ENCODE measurements at places on chromosomes 4 and X. TPM values are rescaled to one million over a fixed set of nuclear protein-coding genes. Genes with fewer than 3 reads are reported as not detected.

DNA sequence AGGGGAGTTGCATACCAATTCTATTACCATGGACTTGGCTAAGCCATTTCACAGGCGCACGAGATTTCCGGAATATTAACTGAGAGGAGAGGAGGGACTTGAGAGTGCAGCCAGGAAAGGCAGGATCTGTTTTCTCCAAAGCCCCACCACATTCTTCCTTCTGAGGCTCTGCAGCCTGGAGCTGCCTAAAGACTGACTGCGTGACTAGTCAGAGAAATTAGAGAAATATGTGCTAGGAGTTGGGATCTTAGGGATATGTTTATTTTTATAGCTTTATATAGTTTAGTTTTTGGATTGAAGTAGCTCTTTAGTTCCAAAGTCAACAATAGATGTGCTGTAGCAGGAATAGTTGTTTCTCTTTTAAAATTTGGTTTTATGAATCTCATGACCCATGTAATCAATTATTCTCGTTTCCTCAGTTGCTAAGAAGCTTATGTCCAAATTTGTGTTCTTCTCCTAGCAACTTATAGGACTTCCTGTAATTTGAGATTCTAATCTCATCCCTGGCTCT is 300.1 kb upstream of the DDX53 start:
- peak overlapping the region; percentile 48 for H3K27ac ChIP-seq
- DNase-seq = no peak
- no peaks in the 10 kb centered on the region for H3K36me3 ChIP-seq
- H3K27me3 ChIP-seq = no peaks in the 10 kb centered on the region

DNA sequence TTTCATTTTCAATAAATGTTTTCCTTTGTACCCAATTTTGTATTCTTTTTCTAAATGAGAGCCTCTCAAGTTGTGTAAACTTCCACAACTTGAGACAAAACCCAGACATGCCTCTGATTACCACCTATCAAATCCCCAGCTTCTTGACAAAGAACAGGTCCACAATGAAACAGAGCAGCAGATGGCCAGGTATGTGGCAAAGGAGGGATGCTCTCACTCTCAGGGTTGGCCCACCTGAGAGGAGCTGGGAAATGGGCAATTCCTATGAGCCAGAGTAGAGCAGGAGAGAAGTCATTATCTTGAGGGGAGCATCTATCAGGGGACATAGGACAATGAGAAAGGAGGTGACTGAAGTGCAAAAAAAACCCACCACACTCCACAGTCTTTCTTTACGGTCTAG is 273.5 kb upstream of the FAM241A start:
- no peaks in the 10 kb centered on the region for H3K4me1 ChIP-seq
- H3K27me3 ChIP-seq = no peaks in the 10 kb centered on the region
- DNase-seq = no peak
- no peaks in the 10 kb centered on the region for H3K36me3 ChIP-seq
- no peak overlapping the region for H3K4me3 ChIP-seq

DNA sequence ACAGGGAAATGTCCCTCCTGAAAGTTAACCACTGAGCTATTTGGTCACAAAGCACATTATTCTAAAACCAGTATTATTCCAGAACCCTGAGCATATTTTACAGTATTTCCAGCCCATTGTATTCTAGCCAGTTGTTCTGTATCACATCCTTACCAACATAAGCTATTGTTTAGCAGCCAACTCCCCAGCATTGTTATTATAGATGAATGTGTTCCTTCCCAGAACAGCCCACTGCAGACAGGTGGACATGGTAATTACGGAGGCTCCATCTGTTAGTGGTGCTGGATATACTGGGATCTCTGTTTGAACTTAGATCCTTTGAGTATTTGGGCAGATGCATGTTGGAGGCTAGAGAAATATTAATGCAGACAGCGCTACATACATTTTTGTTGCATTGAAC is 126.1 kb downstream of the MGST2 start:
- H3K36me3 ChIP-seq = no peaks in the 10 kb centered on the region
- peaks cover 22% of the 10 kb centered on the region for H3K4me1 ChIP-seq
- H3K27ac ChIP-seq = no peak overlapping the region
- H3K27me3 ChIP-seq = no peaks in the 10 kb centered on the region
- peak; percentile 7 for DNase-seq

- no peaks in the 10 kb centered on the region for H3K36me3 ChIP-seq
- no peak overlapping the region for H3K27ac ChIP-seq
- no peak for DNase-seq
- no peaks in the 10 kb centered on the region for H3K27me3 ChIP-seq
These were observed 79.9 kb upstream of the MAP3K15 start for GRCh38 chrX:19595043-19595677.

- H3K36me3 ChIP-seq = no peaks in the 10 kb centered on the region
- DNase-seq = no peak
- H3K4me1 ChIP-seq = peaks cover 20% of the 10 kb centered on the region
- no peaks in the 10 kb centered on the region for H3K27me3 ChIP-seq
- H3K4me3 ChIP-seq = no peak overlapping the region
- H3K27ac ChIP-seq = no peak overlapping the region
These were observed 474.7 kb downstream of the SPRY1 start for GRCh38 chr4:123871341-123871740.

GRCh38 chr4:147704846-147705245 is 20.9 kb upstream of the PRMT9 start:
- H3K27me3 ChIP-seq = no peaks in the 10 kb centered on the region
- no peak overlapping the region for H3K4me3 ChIP-seq
- H3K4me1 ChIP-seq = no peaks in the 10 kb centered on the region
- no peak overlapping the region for H3K27ac ChIP-seq
- no peak for DNase-seq

DNA sequence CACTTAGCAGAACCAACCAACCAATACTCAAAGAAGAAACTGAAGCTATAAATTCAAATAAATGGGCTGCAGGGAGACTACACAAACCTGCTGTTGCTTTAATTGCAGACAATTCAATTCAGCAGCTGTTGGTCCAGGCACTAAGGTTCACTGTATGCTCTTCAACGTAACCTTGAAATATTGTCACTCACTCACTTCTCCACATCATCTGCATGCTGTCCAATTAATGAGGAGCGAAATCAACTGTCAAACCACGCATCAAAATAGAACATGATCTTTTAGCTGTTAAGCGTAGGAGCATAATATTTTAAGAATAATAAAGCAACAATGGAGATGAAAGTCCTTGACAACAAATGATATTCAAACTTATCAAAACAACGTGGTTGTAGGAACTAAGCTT is 17.0 kb downstream of the ENOX2 start:
- H3K4me3 ChIP-seq = no peak overlapping the region
- H3K4me1 ChIP-seq = peaks cover 4% of the 10 kb centered on the region
- H3K36me3 ChIP-seq = no peaks in the 10 kb centered on the region
- H3K27me3 ChIP-seq = no peaks in the 10 kb centered on the region

GRCh38 chrX:23959781-23960180 is 52.0 kb downstream of the CXorf58 start:
- no peak overlapping the region for H3K27ac ChIP-seq
- no peak overlapping the region for H3K4me3 ChIP-seq
- H3K36me3 ChIP-seq = no peaks in the 10 kb centered on the region
- H3K27me3 ChIP-seq = no peaks in the 10 kb centered on the region
- no peaks in the 10 kb centered on the region for H3K4me1 ChIP-seq

GRCh38 chrX:17414027-17414658 is 39.1 kb downstream of the NHS start:
- H3K36me3 ChIP-seq = no peaks in the 10 kb centered on the region
- H3K4me3 ChIP-seq = no peak overlapping the region

GRCh38 chr4:8394061-8394519 is 46.4 kb downstream of the ACOX3 start:
- peak overlapping the region; percentile 86 for H3K27ac ChIP-seq
- H3K4me3 ChIP-seq = peak overlapping the region; percentile 20
- H3K4me1 ChIP-seq = peaks cover 37% of the 10 kb centered on the region

GRCh38 chr4:6524436-6524835 is 50.6 kb upstream of the MAN2B2 start:
- H3K4me1 ChIP-seq = no peaks in the 10 kb centered on the region
- no peaks in the 10 kb centered on the region for H3K27me3 ChIP-seq
- H3K4me3 ChIP-seq = no peak overlapping the region
- no peaks in the 10 kb centered on the region for H3K36me3 ChIP-seq
- H3K27ac ChIP-seq = no peak overlapping the region

DNA sequence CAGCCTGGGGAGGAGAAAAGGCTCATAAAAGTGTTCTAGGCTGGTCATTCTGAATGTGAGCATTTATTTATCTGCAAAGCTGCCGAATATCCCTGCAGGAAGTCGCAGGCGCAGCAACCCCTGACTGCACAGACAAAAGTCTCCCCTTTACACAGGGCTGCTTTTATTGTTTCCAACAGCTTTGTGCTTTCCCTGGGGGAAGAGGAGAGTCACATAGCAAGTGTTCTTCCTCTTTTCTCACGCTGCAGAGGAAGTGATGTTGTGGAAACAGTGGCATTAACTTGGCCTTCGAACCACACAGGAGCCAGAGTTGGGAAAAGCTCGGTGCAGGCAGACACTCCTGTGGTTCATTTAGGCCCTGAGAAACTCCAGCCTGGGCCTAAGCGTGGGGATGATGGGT is 81.5 kb upstream of the BCOR start:
- no peaks in the 10 kb centered on the region for H3K27me3 ChIP-seq
- peaks cover 35% of the 10 kb centered on the region for H3K4me1 ChIP-seq
- no peak for DNase-seq
- H3K4me3 ChIP-seq = no peak overlapping the region
- H3K27ac ChIP-seq = no peak overlapping the region

DNA sequence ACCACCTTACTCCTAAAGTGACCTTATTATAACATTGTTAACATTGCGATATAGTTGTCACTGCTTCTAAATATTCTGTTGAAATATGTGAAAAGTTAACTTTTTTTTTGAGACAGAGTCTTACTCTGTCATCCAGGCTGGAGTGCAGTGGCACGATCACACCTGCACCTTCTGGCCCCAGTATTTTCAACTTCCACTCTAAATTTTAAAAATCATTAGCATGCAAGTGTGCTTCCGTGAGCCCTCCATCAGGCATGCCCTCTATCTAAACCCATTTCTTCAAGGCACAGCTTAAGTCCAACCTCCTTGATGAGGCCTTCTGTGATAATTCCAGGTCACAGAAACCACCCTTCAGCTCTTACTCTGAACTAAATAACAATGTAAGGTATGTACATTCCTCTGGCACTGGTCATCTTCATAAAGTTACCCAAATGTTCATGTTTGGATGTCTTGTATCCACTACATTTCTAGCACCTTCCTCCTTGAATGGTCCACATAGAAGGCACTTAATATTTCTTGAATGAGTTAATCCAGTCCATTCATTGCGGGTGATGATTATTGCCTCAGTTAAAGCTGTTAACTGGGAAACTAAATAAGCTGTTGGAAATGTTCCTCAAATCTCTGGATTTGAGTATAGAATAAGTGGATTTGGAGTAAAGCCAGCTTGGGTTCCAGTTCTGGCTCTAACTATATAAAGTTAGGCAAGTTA is 38.6 kb upstream of the TMEM131L start:
- no peaks in the 10 kb centered on the region for H3K4me1 ChIP-seq
- H3K4me3 ChIP-seq = no peak overlapping the region
- no peaks in the 10 kb centered on the region for H3K36me3 ChIP-seq
- peak overlapping the region; percentile 62 for H3K27ac ChIP-seq
- no peaks in the 10 kb centered on the region for H3K27me3 ChIP-seq

- H3K36me3 ChIP-seq = no peaks in the 10 kb centered on the region
- no peak overlapping the region for H3K27ac ChIP-seq
- H3K4me1 ChIP-seq = no peaks in the 10 kb centered on the region
- no peak for DNase-seq
- no peaks in the 10 kb centered on the region for H3K27me3 ChIP-seq
These were observed 31.5 kb upstream of the KLHL2 start for GRCh38 chr4:165175879-165176278.

- H3K27ac ChIP-seq = no peak overlapping the region
- H3K27me3 ChIP-seq = no peaks in the 10 kb centered on the region
- no peak overlapping the region for H3K4me3 ChIP-seq
- no peak for DNase-seq
These were observed 253.4 kb downstream of the TMA16 start for GRCh38 chr4:163747886-163748285.

DNA sequence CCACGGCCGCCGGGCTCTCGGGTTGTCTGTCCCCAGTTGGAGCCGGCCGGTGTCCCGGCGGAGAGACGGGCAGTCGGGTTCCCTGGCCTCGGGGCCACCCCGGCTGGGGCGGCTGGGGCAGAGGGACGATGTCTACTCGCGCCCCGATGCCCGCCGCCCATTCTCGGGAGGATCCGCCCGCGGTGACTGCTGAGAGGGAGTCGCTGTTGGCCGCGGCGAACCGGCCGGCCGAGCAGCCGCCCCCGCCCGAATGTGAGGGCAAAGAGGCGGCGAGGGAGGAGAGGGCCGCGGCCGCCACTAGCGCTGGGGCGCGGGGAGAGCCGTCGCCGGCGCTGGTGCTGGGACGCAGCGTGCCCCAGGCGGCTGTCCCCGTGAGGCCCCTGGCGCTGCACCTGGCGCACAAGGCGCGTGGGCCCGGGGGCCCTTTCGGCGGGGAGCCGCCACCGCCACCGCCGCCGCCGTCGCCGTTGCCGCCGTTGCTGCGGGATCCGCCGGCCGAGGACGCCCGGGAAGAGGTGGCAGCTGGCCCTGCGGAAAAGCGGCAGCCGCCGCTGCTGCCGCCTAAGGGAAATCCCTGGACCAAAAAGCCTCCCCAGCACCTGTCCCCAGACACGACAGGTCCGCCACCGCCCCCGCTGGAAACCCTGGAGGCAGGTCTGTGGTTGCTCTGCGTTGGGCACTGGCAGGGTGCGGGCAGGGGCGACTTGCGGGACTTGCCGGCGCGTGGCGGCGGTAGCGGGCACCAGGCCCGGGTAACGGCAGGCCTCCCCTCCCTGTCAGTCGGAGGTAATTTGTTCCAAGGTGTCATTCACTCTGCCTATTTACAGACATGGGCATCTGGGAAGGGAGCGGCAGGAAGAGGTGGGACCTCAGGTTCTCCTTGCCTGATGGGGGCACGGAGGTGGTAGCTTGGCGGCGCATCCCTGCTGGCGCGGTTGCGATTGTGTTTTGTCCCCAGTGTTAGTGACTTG is 739 bp downstream of the LARP1B start:
- peaks cover 17% of the 10 kb centered on the region for H3K4me1 ChIP-seq
- DNase-seq = peak; percentile 92
- no peaks in the 10 kb centered on the region for H3K27me3 ChIP-seq

DNA sequence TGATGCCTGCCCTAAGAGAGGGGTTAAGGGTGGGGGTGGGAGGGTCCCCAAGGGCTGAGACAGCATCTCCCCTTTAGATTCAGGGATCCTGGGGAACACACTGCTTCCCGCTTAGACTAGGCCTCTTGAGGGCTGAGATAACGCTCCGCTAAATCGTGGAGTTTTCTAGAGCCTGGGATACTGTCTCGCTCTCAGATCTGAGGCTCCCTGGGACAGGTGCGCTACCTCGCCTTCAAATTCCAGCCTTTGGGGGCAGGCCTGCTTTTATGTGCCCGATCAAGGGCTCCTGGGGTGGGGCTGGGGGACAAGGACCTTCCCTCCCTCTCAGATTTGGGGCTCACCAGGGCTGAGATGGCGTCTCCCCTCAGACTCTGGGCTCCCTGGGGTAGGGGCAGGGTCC is 440 bp upstream of the ARHGAP36 start:
- no peak overlapping the region for H3K27ac ChIP-seq
- DNase-seq = no peak
- peaks cover 5% of the 10 kb centered on the region for H3K4me1 ChIP-seq
- H3K27me3 ChIP-seq = peaks cover 11% of the 10 kb centered on the region

The POLN gene
- total RNA-seq = 3.3 TPM

The PWWP3B gene
- total RNA-seq = not detected

The IL1RAPL1 gene
- 0.45 TPM for total RNA-seq

The ERAS gene
- total RNA-seq = not detected

The DMD gene
- 127 TPM for total RNA-seq

The GDPD2 gene
- total RNA-seq = not detected

The AGTR2 gene
- total RNA-seq = not detected

Measured in esophagus muscularis mucosa (tissue), 4 donors.